ENCODE measurements at places on chromosomes 4 and X.

DNA sequence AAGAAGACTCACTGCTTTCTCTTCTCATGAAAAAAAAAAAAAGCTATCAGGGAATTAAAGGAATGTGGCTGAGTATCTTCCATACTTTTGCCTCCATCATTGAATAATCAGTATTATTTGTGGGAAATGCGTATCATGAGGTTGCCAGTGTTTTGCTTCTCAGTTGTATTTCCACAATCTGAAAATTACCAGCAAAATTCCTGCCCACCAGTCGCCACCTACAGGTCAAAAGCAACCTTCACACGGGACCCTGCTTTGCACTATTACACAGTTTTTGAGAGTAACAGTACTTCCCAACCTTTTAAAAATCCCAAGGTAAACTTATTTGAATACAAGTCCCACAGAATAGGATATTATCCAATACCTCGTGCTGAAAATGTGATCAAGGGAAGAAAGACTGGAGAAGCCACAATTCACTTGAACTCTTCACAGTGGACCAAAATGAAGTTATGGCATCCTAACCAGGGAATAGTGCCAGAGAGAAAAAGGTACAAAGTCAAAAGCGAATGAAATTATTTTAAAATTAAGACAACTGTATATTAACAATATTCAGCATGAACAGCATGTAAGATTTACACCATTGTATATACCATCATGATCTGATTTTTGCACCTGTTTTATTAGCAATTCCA is 30.4 kb downstream of the PGRMC1 start:
- no peak for DNase-seq

GRCh38 chr4:99564921-99565320 is 1.1 kb upstream of the TRMT10A start:
- no peak for DNase-seq

- no peak for DNase-seq
Observed at GRCh38 chr4:61727286-61727685, 527.2 kb downstream of the ADGRL3 start.

DNA sequence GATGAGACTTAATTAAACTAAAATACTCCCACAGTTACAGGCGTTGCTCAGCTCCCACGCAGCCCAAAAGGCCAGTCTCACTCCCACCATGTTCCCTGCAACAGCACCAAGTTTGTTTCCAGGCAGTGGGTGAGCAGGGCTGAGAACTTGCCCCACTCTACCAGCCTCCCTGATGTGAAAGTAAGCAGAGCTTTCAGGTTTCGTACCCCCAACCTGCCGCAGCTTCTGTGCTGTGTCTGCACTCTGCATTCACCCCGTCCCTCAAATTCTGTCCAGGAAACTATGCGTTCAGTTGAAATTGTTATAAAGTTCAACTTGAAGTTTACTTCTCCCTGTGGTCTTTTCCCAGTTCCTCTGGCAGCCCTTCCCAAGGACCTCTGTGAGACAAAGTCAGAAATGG is 17.2 kb downstream of the GLUD2 start:
- no peak for DNase-seq

- DNase-seq = no peak
Observed at GRCh38 chr4:121776610-121777401, 11.8 kb upstream of the SMIM43 start.

DNA sequence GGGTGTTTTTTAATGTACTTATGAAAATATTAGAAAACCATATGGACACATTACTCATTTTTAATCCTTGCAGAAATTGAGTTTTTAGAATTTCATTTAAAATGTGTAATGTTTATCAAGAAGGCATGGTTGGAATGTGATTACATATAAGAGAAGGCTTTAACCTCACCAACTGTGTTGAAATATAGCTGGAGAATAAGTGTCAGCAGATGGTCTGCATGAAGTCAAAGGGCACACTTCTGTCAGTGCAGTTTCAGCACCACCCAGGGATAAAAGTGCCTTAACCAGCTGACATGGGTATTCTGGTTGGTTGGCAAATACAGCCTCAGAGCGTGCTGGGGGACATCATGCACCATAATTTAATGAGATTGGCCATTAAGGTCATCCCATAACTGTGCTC is 21.2 kb upstream of the ANTXR2 start:
- DNase-seq = no peak

Data from COR-L47 (cell line).